Left renal pelvis (tissue), 4 donors: ENCODE measurements at places on chromosomes 3 and 15.
A peak's percentile ranks its signal among the peaks of the same experiment; 100 is the strongest.

DNA sequence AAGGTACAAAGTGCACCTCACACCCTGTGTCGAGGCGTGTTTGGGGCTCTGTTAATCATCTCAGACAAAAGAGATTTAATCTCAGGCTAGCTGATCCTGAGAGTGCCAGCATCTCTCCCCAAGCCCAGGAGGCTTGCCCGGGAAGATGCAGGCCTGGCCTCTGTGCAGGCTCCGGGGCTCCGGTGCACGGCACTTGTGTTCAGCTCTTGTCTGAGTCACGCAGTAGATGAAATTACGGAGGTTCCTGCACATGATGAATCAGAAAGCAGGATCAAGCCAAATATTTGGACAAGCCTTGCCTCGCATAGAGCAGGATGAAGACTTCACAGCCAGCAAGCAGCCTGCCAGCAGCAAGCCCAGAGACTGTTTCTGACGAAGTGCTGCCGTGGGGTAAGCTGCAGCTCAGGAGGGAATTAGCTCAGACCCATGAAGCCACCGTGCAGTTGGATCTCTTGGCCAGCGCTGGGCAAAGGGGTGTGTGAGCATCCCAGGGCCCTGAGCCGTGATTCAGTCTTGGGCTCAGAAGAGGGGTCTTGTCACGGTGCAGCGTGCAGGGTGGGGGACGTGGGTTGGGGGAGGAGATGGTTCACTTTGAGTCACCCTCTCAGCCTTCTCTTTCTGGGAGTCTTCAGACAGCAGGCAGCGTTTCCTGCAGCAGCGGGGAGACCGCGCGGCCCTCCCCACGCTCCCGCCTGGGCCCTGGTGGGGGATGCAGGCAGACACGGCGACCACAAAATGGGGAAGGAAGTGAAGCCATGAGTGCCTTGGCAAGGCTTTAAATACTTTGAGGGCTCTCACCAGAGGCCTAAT is 89.2 kb upstream of the MEF2A start:
- DNase-seq: no peak

DNA sequence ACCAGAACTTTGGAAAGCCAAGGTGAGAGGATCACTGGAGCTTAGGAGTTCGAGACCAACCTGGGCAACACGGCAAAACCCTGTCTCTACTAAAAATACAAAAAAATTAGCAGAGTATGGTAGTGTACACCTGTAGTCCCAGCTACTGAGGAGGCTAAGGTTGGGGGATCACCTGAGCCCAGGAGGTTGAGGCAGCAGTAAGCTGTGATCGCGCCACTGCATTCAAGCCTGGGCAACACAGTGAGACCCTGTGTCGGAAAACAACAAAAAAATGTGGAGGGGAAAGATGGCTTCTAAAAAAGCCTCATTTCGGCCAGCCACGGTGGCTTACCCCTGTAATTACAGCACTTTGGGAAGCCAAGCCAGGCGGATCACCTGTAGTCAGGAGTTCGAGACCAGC is 54.5 kb downstream of the SETD2 start:
- no peak for DNase-seq

DNA sequence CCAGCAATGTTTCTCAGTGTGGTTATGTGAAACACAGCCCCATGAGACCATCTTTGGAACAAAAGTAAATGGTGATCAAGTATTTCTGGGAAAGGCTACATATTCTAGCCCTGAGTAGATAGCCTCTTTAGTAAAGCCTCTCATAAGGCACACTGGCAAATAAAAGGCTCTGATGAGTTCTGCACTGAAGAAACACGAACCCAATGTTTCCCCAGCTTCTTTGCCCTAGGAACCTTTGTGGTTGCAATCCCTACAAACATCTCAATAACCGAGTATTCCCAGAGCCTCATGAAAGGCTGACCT is 41.8 kb downstream of the RAB6B start:
- DNase-seq: no peak

- no peak for DNase-seq
These were observed 237.5 kb downstream of the ZPLD1 start for GRCh38 chr3:102672305-102672704.

- DNase-seq: no peak
These were observed 22.7 kb downstream of the MGLL start for GRCh38 chr3:127799476-127800222.

GRCh38 chr15:74470631-74471395 is 9.9 kb upstream of the UBL7 start:
- DNase-seq: no peak

DNA sequence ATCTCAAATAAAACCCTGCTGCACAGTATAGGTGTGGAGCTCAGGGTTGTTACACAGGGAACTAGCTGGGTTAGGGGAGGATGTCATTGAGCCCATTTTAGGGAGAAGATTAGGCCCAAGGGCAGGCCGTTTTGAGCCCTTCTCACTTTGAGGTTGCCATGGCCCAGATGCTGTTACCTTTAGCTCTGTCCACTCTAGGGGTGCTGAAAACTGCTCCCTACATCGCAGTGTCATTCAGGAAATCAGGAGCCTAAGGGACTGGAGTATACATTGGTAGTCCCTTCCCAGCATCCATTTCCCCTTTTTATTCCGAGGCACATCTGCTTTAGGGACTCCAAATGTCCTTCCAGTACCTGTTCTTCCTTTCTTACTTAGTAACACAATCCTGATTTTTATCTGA is 79.0 kb upstream of the SELENOK start:
- DNase-seq: no peak

- DNase-seq: no peak
These were observed 3.0 kb downstream of the ATP13A3 start for GRCh38 chr3:194483850-194484249.

DNA sequence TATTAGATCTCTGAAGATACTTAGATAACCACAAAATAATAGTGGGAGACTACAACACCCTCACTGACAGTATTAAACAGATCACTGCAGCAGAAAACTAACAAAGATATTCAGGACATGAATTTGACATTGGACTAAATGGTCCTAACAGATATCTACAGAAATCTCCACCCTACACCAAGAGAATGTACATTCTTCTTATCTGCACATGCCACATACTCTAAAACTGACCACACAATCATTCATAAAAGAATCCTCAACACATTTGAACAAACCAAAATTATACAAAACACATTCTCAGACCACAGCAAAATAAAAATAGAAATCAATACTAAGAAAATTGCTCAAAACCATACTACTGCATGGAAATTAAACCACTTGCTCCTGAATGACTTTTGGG is 116.3 kb downstream of the DTWD1 start:
- DNase-seq: no peak

- DNase-seq: no peak
These were observed 621 bp downstream of the RGMA start for GRCh38 chr15:93088200-93088980.

- DNase-seq: no peak
These were observed 152.7 kb upstream of the ICE2 start for GRCh38 chr15:60631620-60632019.

GRCh38 chr3:99999536-99999935 is 114.8 kb downstream of the FILIP1L start:
- no peak for DNase-seq

DNA sequence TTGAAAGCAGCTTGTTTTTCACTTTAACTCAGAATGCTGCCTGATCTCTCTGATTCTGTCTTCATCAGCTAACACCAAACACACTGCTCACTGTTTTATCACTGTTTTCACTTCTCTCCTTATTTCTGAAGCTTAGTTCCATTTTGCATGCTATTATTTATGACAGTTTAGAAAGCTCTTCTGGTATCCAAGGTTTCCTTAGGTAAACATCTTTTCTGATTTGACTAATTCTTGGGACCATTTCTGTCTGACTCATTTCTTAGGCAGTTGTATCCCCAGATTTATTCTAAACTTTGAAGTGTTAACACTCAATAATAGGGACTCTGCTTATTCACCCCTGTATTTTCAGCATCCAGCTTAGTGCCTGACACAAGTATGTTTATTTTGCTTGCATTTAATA is 167.7 kb downstream of the BCHE start:
- DNase-seq: no peak

GRCh38 chr3:43061101-43061895 is 44.6 kb downstream of the POMGNT2 start:
- no peak for DNase-seq

DNA sequence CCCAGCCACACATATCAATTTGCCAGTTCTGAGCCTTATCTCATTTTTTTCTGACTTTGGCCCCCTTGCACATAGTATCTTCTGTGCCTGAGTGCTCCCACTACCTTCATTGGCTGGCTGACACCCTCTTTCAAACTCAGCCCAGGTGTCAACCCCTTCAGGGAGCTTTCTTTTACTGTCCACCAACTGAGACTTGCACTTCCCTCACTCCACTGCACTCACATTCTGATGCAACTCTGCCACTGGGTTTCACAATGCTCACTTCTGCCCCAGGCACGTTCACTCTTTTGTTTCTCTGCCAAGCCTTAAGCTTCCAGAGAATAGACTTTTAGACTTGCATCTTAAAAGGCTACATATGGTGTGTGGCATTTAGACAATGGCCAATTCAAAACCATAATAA is 101.5 kb upstream of the CBLB start:
- DNase-seq: no peak

DNA sequence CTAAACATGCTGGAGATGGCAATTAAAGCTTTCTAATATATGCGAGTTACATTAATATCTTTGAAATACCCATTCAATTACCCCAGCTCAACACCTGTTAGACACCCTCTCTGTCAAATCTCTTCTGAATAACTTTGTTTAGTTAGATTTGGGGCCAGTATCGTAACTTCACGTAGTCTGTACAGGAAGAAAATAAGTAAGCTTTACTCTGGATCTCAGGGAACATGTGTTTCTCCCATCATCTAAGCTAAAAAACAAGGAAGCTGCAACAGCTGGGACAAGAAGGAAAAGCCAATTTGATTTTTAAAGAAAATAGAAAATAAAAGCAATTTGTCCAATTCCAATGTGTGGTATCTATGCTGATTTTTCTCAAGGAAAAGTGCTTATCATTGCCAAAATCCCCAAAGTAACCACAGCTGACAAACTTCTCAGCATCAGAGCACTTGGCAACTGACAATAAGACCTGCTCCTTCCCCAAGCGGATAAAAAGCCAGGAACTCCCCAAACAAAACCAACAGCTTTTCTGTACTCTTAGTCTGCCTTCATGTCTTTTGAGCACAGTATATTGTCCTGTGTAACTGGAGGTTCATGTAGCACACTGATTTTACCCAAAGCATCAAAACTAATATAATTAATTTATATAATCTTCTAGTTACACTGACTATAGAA is 279.1 kb downstream of the ZBTB20 start:
- no peak for DNase-seq

GRCh38 chr3:188583341-188584161 is 429.6 kb downstream of the LPP start:
- DNase-seq: no peak

- DNase-seq: no peak
These were observed 264.8 kb downstream of the SLCO3A1 start for GRCh38 chr15:92118162-92118935.

DNA sequence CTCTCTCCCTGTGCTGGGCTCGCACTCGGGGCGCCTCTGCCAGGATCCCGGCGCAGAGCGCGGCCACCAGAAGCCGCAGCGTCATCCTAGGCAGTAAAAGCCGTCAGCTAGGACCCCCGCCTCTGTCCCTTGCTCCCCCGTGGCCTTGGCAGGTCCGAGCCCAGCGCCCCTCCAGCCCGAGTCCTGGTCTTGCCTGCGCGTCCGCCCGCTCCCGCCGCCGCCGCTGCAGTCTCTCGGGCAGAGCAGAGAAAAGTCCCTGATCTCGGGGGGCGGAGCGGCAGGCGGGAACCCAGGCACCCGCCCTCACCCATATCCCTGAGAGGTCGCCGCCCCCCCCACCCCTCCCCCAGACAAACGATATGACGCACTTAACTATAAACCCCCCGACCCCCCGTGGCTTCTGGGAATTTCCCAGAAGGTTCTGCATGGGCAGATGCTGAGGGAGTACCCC is at the start of gene COL7A1:
TSS of gene COL7A1 (minus strand) at position 255 of the 451 bp plus-strand sequence. CDS start at position 85, 170 bp downstream.
- DNase-seq: no peak

- no peak for DNase-seq
These were observed 34.9 kb downstream of the FLNB start for GRCh38 chr3:58042947-58043707.

GRCh38 chr3:193872265-193872753 is 263.6 kb upstream of the HES1 start:
- no peak for DNase-seq

- DNase-seq: no peak
These were observed 25.8 kb downstream of the OXNAD1 start for GRCh38 chr3:16290827-16291196.

GRCh38 chr3:10351013-10351735 is 30.3 kb upstream of the SEC13 start:
- DNase-seq: no peak

DNA sequence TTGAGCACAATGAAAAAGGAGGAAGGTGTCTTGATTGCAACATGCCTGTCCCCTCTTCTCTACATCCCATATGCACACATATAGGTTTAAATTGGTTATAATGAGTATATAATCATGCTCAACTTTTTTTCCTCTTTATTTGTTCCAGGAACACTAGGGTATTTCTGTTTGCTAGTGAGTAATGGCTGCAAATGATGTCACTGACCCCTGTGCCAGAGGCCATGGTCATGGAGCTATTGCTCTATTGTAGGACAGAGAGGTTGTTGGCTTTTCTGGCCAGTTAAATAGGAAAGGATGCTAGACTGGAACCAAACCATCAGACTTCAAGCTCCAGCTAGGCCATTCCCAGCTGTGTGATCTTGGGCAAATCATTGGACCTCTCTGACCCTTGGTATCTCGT is 9.6 kb downstream of the ARHGEF3 start:
- DNase-seq: no peak

- no peak for DNase-seq
These were observed 200.8 kb upstream of the C2CD4B start for GRCh38 chr15:62365795-62366442.

DNA sequence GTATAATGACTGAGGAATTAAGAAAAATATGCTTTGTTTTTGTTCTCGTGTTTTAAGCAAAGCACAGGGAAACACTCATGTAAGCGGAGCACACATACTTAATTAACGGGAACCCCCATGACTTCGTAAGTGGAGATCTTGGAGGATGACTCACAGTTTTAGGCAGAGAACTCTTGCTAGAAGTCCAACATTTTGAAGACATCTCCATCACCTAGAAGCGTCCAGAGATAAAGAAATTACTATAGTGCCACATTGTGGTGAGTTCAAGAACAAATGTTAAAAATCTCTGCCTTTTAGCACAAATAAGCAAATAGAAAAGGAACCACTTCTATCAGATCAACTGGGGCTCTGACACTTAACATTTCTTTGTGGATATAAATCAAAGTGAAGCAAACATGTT is 194.1 kb upstream of the ARHGEF26 start:
- peak; percentile 6 for DNase-seq

DNA sequence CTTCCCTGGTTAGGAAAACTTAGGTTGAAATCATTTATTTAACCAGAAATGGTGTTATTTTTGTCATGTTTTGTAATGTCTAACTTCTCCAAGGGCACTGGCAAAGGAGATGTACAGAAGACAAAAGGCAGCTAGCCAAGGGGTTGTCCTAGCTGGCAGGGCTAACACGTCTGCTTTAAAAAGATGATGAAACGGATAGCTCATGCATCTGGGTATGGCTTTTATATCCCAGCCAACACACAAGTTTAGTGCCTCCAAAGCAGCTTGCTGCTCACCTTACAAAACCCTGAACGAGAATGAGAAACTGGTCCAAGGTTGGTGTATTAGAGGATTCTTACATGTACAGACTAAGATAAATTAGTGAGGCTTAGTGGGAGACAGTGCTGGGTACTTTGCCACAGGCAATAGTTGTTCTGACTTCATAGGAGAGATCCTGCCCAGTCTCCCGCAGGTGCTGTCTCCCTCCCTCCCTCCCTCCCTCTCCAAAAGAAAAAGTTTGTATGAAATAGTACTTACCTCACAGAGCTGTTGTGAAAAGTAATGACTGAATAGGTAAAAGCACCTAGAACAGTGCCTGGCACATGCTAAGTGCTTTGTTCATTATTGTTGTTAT is 47.8 kb downstream of the KCNMB2 start:
- DNase-seq: no peak

GRCh38 chr15:94467034-94467433 is 235.7 kb downstream of the MCTP2 start:
- DNase-seq: no peak
